Stimulated activated CD8-positive, alpha-beta memory T cell treated with anti-CD3 and anti-CD28 coated beads, Interleukin-7, amount 100 ng/mL, for 1 hour (primary cell): ENCODE measurements at places on chromosomes 4 and X.

DNA sequence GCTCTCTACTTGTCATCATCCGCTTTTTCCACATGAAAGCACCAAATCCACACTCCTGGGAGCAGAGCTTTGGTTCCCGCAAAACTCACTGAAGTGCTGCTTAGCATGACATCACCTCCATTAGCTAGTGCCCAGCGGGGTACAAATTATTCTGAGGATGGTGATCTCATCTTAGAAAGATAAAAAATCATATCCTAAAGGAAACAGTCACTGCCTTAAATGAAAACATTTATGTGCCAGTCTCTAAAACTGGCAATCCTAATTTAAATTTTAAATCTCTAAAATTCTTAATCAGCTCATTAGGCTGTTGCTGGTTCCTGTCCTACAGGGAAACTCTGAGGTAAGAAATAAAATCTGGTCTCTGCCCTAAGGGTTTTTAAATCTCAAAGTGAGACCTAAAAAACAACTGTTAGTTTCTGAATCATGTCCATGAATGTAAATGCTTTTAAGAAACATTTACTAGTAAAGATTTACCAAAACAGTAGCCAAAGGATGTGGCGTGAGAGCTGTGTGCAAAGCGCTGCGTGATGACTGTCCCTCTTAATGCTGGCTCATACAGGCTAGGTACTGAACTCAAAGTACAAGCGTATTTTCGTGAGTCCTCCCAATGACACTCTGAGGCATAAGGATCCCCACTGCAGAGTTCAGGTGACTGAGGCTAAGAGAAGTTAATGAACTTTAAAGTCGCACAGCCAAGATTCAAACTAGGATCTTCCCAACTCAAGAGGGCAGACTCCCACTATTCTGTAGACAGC is 4.5 kb downstream of the CASP3 start:
- DNase-seq: no peak

GRCh38 chrX:9943420-9943819 is 23.7 kb upstream of the CLDN34 start:
- DNase-seq: no peak

DNA sequence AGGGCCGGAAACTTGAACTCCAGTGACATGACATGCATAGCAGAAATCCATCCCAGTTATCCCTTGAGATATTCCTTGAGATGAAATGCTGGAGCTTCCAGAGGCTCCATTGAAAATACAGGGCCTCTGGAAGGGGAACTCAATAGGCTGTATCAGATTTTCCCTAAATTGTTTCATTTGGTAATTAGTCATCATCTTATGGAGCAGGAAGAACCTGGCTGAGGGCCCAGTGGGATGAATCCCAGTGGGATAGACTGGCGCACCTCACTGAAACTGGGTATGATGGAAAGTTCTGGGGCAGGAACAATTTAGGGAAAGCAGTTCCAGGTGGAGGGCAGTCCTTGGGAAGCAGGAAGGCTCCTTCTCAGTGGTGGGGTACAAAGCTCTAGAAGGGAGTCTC is 307.8 kb upstream of the DIPK2B start:
- no peak for DNase-seq

DNA sequence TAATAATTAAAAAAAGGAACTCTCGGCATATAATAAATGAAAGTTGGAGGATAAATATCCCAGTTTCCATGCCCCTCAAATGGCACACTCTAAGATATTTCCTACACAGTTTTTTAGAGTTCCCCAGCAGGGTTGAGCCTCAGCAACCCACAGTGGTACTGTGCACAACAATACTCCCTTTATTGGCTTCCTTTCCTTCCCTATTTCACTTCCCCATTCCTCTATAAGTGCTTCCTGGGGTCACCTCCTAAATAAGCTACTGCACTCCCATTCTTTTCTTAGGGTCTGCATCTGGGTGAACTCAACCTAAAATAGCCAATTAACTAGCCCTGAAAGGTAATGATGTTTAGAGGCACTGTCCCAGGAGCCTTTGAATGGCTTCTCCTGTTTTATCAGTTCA is 76.4 kb upstream of the NHS start:
- no peak for DNase-seq

GRCh38 chr4:52555356-52555716 is 103.8 kb downstream of the USP46 start:
- no peak for DNase-seq

DNA sequence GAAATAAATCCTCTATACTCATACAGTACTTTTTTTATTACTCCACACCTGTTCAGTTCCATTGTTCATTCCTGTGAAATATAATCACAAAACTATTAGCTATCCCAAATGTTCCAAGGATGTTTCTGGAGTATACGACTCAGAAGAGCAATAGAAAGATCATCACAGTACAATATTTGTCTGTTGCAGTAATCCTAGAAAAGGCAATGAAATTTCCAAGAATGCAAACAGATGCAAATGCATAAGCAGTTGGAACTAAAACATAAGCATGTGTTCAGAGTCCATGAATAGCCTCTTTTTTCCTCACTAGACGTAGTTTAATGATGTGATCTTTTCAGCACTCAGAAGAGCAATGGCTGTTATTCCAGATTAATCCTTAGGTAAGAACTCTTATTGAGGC is 55.2 kb downstream of the RTL3 start:
- DNase-seq: no peak

GRCh38 chr4:19164334-19164733 is 1087.4 kb upstream of the SLIT2 start:
- no peak for DNase-seq

DNA sequence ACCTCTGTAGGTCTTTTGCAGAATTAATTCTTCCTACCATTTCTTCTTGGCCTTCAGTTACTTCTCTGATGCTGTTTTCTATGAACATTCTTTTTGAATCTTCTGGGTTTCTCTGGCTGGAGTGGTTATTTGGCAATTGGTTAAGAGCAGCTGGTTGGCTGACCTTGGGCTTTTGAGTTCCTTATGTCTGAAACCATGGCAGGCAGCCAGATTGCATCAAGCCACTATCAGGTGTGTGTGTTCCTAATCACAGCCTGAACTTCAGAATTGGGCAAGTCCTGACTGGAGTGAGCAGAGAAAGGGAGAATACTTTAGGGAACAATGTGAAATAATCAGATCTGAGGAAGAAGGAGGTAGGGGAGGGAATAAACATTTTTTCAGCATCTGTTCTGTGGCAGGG is 90.2 kb downstream of the ARHGAP10 start:
- no peak for DNase-seq

DNA sequence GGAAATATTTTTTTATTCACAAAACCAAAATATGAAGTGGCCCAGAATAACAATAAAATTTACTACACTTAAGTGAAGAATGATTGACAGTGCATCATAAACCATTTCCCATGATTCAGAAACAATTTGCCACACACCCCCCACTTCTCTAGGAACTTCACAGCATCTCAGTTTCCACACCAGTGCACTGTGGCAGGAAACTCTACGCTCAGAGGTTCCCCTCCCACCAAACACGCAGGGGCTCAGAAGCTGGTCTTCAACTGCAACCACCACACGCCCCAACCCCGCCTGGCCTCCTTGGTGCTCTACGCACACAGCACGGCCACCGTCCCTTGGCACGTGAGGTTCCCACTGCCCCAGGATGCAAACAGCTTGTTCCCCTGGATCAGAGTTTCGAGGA is 63.7 kb downstream of the ZFYVE28 start:
- DNase-seq: no peak

DNA sequence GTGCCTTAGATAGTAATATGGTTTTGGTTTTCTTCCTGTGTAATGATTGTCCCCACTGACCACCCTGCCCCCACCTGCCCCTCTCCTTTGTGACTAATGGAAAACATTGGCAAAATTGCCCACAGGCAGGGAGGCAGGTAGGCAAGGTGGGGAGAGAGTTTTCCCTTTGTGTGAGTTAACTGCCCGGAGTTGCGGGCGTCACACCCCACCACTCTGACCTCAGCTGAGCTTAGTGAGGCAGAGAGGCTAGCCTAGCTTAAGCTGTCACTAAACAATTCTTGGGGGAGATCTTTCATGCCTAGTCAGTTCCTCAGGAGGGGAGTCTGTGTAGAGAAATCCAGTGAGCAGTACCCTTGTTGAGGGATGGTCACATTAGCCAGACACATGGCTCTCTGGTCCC is 245.3 kb downstream of the BCOR start:
- no peak for DNase-seq

GRCh38 chr4:6550821-6551220 is 24.2 kb upstream of the MAN2B2 start:
- DNase-seq: no peak

DNA sequence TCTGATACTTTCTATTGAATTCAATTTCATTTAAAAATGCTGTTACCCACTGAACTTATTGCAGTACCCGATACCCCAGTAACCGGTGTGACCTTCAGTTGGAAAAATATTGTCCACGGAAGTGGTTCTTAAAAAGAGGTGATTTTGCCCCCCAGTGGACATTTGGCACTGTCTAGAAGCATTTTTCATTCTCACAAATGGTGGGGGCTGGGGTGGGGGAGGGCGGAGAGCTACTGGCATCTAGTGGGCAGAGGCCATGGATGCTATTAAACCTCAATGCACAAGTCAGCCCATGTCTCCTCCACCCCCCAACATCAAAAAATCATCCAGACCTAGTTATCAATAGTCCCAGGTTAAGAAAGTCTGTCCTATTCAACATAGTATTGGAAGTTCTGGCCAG is 19.6 kb upstream of the CHM start:
- no peak for DNase-seq

GRCh38 chr4:169033660-169034059 is 23.6 kb upstream of the CBR4 start:
- DNase-seq: no peak

GRCh38 chrX:50333308-50333707 is 128.7 kb downstream of the CCNB3 start:
- DNase-seq: no peak

DNA sequence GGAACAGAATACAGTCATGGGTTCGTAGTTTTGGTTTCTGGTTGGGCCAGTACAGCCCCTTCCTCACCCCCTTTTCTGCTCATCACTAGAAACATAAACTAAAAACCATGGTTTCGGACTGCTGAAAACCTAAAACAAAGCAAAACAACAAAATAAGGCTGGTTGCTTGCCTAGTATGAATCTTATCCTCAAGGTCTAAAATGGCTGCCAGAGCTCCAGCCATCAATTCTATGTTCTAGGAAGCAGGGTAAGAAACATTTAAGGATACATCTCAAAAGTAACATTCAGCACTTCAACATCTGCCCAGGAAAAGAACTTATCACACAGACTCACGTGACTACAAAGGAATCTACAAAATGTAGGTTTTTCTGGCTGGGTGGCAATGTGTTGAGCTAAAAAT is 31.5 kb downstream of the PPP3CA start:
- no peak for DNase-seq

GRCh38 chr4:5003372-5003857 is 15.8 kb downstream of the CYTL1 start:
- no peak for DNase-seq

GRCh38 chrX:28888416-28888815 is 301.2 kb downstream of the IL1RAPL1 start:
- no peak for DNase-seq

DNA sequence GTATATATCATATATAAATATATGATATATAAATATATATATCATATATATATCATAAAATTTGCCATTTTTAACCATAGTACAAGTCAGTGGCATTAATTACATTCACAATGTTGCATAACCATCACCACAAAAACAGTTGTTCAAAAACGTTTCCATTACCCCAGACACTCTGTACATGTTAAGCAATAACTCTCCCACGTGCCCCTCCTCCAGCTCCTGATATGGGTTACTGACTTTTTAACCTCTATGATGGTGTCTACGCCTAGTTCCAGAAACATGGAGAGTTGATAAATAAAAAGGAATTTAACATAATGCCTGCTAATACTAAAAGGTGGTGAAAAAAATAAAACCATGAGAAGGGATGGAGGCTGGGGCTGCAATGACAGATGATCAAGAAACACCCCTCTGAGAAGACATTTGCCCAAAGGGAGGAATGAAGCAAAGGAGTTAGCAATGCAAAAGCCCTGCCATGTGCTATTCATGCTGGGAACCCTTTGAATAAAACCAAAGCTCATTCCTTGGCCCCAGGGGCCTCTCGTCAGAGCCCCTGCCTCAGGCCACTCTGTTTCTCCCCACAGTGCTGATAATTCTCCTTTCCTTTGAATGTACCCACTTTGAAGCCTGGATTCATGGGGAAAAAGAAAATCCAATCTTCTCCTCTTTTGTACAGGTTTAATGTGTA is 144.3 kb downstream of the NWD2 start:
- DNase-seq: no peak

DNA sequence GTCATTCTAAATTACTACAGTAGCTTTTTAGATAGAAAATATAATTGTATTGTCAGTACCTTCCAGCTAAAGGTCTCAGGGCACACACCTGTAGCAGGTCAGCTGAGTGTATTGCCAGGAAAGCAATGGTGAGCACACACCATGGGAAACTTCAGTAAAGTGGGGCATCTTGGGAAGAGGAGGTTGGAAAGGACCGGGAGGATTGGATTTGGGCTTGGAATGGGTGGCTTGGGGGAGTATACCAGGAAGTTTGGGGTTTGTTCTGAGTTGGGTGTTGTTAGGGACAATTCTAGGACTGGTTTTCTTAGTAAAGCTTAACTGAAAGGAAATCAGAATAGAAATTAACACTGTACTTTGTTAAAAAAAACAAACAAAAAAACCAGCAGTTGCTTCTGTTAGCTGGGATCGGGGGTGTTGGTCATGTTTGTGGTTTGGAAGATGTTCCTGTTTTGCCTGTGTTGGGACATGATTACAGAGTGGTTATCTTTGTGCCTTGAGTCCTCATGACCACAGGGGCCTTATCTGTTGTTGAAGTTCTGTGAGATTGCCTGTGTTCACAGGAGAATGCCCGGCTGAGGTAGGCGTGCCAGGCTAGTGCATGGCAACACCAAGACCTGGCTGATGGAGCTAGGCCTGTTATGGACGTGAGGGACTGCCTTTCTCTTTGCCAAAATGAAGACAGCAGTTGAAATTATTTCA is 35.1 kb downstream of the PRIMPOL start:
- no peak for DNase-seq

GRCh38 chr4:162959046-162959445 is 207.6 kb downstream of the NAF1 start:
- no peak for DNase-seq

DNA sequence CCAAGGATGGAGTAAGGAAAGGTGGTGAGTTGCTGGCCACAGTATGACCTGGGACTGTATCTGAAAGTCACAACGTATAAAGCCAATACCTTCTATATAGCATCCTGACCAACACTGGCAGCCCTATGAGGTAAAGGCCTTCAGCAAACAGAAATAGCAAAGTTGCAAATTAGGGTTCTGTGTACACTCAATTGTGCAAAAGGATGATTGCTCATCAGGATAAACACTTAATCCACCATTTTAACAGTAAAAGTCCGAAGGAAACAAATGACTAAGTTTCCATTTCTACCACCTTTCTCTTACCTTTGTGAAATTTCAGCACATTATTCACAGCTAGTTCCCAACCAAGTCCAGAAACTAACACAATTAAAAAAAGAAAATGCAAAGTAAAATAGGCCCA is 1.4 kb upstream of the FNIP2 start:
- no peak for DNase-seq

- DNase-seq: no peak
These were observed 750.2 kb upstream of the HS3ST1 start for GRCh38 chr4:12178614-12179610.

DNA sequence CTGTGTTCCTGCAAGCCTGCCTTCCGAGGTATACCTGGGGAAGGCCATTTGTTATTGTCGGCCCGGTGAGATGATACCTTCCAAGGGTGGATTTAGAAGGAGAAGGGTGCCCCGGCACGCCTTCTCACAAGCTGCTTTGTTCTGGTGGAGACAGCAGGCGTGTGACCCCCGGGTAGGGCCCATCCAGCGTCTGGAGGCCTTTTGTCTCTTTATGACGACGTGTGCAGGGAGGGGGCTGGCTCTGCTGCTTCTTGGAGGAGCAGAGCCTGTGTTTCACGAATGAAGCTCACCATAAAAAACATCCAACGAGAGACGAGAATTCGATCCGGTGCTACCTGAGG is 45.3 kb downstream of the SHOX start:
- DNase-seq: no peak
